ENCODE measurements at places on chromosomes 12 and 14.

- DNase-seq = no peak
These were observed 21.6 kb downstream of the C12orf71 start for GRCh38 chr12:27060740-27061139.

GRCh38 chr12:110577864-110578693 lies 5.0 kb downstream of the PPTC7 start:
- no peak for DNase-seq

GRCh38 chr12:76587428-76588178 lies 28.0 kb upstream of the OSBPL8 start:
- DNase-seq = no peak

GRCh38 chr12:75862692-75863471 lies 168.7 kb downstream of the PHLDA1 start:
- no peak for DNase-seq

GRCh38 chr12:25447046-25447445 lies 106.0 kb downstream of the LMNTD1 start:
- no peak for DNase-seq

- DNase-seq = no peak
These were observed 16.7 kb downstream of the HRK start for GRCh38 chr12:116864371-116865160.

GRCh38 chr14:31692376-31692781 lies 131.2 kb downstream of the NUBPL start:
- no peak for DNase-seq

DNA sequence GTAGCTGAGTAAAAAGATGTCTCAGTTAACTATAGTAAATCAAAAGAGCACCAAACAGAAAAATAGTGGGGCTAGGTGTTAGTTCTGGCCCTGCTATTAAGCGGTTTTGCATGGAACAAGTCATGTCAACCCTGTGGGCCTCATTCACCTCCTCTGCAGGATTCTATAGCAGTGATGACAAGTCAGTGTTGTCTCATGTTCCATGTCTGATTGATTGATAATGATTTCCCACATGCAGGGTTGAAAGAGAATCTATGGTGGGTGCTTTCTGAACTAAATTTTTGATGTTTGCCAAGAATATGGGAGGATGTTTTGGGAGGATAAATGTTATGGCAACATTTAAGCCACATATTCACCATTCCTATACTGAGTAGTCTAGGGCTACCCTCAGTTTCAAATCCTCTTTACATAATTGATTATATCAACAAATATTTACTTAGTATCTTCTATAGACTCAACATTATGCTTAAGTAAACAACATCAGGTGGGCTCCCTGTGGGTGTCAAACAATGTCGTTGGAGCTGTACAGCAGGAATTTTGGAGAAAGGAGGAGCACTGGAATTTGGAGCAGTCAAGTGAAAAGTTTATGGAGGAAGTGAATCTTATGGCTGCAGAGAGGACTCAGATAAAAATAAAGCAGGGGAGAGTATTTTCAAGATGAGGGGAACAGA lies 48.6 kb downstream of the IRAK3 start:
- DNase-seq = no peak

DNA sequence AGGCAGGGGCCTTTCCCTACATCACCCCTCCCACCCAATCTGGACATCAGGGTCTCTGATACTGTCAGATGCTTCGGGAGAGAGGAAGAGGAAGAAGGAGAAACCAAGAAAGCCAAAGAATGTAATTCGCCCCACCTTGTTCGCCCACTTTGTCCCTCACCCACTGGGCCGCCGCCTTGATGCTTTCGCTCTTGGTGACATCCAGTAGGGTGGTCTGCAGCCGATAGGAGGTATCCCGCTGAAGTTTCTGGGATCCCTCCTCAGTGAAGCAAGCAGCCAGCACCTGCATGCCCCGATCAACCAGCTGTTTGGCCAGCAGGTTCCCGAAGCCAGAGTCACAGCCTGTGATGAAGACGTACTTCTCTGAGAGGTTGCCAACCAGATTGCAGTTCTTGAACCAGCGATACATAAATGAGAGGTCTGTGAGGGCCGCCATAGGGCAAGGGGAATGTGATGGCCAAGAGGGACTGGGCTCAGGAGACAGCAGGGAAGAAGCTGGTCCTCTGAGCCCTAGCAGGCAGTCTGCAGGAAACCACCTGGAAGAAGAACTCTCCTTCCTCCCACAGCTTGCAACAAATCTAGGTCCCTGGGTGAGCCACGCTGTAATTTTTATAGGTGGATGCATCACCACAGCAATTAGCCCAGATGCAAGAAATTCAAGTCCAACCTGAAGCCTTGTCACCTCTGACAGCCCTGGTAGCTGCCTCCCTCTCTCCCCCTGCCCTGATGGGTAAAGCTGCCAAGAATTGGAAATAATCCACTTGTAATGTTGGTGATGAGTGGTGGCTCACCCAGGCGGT lies at the start of gene SDR9C7:
TSS of gene SDR9C7 (minus strand) at position 583 of the 800 bp plus-strand sequence. CDS start at position 436, 147 bp downstream.
- DNase-seq = no peak

DNA sequence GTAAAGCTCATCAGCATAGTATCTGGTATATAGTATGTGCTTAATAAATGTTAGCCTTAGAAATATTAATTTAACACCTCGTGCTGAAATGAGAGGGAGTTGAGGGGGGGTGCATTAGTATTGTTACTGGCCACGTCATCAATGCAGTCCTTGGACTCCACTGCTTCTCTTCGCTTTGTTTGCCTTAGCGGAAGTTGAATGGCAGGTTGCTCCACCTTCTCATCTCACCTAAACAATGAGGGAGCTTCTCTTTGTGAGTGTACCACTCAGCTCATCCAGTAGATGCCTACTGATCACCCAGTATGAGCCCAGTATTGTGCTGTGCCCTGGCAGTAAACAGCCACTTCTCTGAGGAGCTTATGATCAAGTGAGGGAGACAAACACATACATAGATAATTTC lies 4.5 kb downstream of the TMEM117 start:
- DNase-seq = no peak

GRCh38 chr12:123369229-123369628 lies 4.6 kb upstream of the SBNO1 start:
- no peak for DNase-seq

DNA sequence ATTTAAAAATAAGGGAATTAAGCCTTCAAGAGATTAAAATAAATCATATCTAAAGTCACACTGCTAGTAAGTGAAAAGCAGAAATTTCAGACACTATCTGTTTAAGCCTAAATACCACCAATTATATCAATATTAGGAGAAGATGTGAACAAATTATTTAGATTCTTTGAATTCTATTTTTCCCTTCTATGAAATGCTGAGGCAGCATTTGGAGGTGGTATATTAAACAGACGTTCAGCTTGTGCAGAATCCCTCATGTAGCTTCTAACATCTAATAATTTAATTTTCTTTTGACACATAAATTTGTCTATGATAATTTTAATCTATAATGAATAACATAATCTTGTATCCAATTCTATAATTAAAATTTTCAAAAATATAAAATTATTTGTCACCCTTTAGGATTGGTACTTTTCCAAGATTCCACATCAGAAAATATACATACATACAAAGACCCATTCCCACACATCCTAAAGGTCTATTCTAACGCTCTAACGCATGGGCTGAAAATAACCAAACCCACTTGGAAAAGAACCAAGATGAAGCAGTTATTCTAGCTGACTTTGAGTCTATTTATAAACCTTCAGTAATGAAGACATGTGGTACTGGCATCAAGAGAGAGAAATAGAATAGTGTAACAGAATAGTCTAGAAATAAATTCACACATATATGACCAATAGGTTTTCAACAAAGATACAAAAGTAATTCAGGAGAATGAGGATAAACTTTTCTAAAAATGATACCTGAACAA lies 751.8 kb downstream of the GALC start:
- DNase-seq = no peak

- no peak for DNase-seq
These were observed 36.0 kb downstream of the MEG3 start for GRCh38 chr14:100861937-100862247.

DNA sequence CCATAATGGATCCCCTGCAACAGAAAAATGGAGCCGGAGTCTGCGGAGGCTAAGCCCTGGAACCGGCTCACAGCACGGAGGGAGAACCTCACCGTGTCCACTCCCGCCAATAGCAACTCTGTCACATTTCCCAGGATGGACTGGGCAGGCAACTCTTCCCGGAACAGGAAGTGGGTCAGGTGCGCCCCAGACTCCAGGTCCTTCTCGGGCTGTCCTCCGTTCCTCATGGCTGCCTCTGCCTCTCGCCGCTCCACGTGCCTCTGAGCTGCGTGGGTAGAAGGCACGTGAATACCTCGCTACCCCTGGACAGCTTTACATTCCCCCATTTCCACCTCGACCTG lies 2.2 kb downstream of the CYP27B1 start:
- DNase-seq = no peak

- no peak for DNase-seq
These were observed 161.3 kb downstream of the ZFP36L1 start for GRCh38 chr14:68631394-68632053.

GRCh38 chr14:21711360-21711961 lies 37.8 kb upstream of the OR4E1 start:
- peak; percentile 23 for DNase-seq

- DNase-seq = no peak
These were observed 457.9 kb upstream of the FOXG1 start for GRCh38 chr14:28308734-28309133.

DNA sequence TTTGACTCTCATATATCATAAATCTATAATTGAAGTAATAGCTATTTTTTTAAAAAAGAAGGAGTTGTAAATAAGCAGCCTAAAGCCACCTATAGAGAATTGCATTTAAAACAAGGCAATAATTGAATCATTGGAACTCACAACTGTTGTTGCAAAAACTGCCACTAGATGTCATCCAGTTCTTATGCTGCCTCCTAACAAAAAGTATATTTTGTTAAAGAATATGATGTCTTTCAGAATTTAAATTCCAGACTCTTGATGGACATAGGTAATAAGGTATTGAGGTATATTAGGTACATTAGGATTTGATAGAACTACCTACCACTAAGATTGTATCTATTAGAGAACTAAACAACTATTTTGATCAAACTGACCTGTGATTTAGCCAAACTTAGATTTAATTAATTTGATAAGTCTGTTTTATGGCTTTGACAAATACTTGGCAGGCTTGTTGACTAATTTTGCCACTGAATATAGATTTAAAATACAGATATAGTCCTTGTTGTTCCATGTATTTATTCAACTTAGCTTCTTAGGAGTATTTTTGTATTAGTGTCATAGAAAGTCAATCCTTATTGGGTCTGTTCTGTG lies 401.4 kb downstream of the RPL10L start:
- DNase-seq = no peak

DNA sequence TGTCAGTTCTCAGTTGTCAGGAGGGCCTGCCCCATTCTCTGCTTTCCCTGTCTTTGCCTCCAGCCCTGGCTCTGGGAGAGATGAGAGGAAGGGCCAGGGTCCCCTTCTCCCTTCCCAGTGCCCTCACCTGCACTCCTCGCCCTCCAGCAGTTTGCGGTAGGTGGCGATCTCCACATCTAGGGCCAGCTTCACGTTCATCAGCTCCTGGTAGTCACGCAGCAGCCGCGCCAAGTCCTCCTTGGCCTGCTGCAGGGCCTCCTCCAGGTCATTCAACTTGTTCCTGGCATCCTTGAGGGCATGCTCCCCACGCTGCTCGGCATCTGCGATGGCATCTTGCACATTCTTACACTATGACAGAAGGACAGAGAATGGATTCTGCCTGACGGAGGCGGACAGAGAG lies 5.4 kb downstream of the KRT2 start:
- no peak for DNase-seq

- peak; percentile 32 for DNase-seq
These were observed 165.8 kb downstream of the EMP1 start for GRCh38 chr12:13362260-13362841.

DNA sequence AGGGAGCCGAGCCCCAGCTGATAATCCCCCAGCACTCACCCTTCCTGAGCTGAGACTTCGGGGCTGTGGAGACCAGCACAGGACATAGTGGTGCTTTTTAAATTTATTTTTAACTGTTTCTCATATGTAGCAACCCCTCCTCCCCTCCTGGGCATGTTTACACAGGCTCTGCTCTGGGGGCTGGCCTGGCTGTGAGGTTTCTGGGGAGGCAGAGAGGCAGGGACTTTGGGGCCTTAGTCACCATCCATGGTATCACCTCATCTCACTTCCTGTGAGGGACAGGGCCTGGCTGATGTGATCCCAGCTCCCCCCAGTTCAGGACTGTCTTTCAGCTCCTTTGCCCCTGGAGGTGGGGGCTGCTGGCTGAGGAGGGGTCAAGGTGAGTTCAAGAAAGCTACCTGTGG lies 20.4 kb downstream of the VASH1 start:
- DNase-seq = no peak

- no peak for DNase-seq
These were observed 633 bp downstream of the TC2N start for GRCh38 chr14:91866511-91867295.

DNA sequence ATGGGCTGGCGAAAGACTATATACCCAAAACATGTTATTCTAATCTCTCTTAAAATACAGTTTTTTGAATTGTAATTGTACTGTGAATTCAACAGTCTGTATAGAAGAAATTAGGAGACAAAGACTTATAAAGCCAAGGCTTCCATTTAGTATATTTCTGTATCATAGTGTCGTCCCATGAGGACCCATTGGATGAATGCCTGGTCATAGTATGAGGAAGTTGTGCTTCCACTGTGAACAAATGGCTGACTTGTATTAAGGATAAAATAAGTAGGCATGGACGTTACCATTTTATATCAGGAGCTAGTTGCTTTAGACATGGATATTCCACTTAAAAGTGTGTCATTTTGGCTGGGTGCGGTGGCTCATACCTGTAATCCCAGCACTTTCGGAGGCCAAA lies 55.9 kb upstream of the NAV3 start:
- no peak for DNase-seq

DNA sequence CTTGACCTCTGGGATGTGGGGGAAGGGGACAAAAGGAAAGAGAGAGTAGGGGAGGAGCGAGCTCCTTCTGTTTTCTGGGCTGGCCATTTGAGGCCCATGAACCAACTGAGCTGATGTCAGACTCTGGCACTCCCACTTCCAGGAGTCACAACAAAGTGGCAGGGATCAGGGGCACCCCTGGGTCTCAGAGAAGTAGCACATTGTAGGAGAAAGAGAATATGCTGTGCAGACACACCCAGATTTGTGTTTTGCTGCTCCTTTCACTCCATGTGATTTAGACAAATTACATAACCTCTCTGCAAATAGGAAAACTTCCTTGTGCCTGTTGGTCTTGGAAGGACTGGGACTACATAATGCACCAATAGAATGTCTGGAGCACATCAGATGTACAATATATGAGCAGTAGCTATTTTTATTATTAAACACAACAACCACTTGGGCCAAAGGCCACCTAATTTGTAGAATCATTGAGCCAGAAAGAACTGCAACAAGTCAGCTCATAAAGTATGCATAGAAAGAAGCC lies 265.5 kb downstream of the ZFP36L1 start:
- no peak for DNase-seq

DNA sequence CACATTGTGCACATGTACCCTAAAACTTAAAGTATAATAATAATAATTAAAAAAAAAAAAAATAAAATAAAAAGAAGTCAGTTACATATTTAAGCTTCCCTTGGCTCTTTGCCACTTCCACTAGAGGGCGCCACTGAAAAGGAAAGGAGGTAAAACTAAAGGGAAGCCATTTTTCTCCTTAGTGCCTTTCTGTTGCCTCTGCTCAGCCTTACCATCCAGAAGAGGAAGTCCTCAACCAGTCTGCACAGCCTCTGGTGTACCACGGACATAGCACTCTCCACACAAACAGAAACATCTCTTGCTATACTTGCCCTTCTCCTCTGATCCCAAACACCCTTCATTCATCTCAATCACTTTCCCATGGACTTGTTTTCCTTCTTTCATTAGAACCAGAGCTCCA lies 169.0 kb upstream of the EEA1 start:
- DNase-seq = peak; percentile 85

Data from hematopoietic multipotent progenitor cell treated with erythropoietin and hydrocortisone succinate and interleukin-3 and kit ligand, for 17 days (in vitro differentiated cells).